Activated T-cell treated with anti-CD3 and anti-CD28 coated beads for 48 hours (primary cell): ENCODE measurements at places on chromosomes 7 and 10.
A peak's percentile ranks its signal among the peaks of the same experiment; 100 is the strongest.

DNA sequence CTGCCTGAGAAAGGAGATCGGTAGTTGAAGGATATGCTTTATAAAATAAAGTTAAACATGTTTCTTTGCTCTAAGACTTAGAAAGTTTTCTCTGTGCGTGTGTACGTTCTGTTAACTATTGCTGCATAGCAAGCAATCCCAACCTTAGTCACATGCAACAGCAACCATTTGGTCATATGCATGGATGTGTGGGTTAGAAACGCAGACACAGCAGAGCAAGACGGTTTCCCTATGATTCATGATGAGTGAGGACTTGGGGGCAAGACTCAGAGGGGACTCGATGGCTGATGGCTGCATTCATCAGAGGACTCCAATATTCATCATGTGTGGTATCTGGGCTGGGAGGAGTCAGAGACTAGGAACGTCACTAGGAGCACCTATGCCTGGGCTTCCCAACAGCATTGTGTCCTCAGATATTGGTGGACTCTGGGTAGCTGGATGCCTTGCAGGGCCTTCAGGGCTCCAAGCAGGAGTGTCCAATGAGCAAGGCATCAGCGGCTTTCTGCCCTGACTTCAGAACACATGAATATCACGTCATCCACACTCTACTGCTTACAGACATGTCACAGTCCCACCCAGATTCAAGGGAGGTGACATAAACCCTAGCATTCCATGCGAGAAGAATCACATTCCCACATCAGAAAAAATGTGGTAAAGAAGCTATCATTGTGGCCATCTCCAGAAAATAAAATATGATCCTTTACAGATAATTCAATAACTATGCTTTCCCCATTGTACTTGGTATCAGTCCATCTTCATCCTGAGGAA lies 731.2 kb downstream of the TNS3 start:
- DNase-seq, result no peak

- DNase-seq, result no peak
Observed at GRCh38 chr7:159147246-159147645, 2.6 kb upstream of the VIPR2 start.

DNA sequence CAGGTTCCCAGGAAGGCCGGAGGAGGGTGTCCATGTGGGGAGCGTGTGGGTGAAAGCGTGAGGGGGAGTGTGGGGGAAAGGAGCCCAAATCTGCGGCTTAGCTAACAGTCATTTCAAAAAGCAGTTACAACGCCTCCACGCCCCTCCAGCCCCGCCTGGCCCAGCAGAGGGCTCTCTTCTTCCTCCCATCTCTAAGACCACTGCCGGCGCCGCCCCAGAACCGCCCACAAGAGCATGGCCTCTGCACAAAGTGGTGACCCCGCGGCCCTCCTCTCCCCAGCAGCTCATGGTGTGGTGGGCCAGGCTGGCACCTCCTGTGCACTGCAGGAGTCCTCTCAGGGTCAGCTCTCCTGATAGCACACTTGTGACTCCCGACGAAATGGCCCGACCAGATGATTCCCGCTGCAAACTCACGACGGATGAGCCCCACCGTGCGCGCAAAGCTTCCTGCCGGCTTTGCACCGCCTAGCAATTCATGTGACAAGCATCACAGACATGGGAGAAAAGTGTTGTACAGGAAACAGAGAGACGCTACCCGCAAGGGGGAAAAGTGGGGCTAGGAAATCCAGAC lies 12.4 kb upstream of the HUS1 start:
- DNase-seq, result peak; percentile 75

DNA sequence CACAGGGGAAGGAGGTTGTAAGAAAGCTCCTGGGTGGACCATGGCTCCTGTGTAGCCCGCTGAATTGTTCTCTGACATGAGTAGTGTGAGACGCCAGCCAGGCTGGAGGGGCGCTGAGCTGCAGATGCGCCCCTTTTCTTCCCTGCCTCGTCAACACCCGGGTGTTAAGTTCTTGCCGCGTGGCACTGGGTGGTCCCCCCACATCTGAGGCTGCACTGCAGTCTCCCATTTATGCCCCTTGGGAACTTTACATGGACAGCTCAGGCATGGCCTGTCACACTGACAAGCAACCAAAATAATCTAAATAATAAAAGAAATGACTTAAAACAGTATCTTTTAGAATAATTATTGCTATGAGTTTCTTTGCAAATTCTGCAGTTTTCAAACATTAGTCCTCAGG lies 34.6 kb upstream of the HSPA12A start:
- no peak for DNase-seq

GRCh38 chr7:135713836-135714470 lies 14.0 kb downstream of the SLC13A4 start:
- DNase-seq, result no peak

- no peak for DNase-seq
Observed at GRCh38 chr7:133386205-133386604, 133.3 kb downstream of the EXOC4 start.

GRCh38 chr10:86586516-86586915 lies 64.9 kb upstream of the WAPL start:
- DNase-seq, result no peak

DNA sequence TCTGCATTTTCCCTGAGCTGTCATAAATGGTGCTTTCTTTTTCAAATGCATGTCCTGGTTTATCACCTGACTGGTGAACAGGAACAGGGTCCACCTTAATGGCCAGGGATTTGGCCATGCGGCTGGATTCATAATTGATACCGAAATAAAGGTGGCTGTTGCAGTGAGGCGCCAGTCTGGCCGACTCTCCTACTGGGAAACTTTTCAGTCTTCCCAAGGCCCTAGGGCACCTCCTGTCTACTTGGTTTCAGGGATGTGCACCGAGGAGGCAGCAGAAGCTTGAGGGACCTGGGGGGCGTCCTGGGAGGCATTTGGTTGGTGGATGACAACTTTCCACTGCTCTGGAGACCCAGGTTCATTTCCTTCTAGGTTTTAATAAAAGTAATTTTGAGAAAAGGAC lies 46.4 kb upstream of the FIGNL1 start:
- no peak for DNase-seq

- DNase-seq, result no peak
Observed at GRCh38 chr10:27157150-27157549, 2.0 kb downstream of the MASTL start.

DNA sequence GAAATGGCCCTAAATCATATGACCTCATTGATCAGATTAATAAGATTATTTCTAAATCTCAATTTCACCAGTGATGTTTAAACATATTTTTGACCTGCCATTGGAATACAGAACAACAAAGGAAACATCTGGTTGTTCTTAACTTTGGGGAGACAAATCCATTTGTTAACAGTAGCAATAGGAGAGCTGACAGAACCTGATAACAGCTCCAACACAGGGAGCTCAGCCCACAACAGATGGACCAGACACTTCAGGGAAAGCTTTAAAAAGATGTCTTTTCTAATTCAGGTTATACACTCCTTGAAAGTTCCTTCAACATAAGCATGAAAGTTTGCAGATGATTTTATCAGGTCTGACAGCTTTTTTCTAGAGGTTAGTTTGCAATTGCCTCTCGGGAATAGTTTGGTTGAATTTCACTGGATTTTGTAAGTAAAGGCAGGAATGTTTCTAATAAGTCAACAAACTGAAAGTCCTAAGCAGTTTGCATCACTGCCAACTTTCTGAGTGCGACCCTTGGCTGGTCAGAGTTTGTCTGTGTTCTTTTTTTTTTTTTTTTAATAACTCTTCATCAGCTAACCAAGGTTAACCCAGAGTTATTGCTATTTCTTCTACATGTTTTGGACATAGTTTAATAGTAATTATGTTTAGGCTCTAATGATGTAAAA lies 6.5 kb upstream of the MET start:
- no peak for DNase-seq

DNA sequence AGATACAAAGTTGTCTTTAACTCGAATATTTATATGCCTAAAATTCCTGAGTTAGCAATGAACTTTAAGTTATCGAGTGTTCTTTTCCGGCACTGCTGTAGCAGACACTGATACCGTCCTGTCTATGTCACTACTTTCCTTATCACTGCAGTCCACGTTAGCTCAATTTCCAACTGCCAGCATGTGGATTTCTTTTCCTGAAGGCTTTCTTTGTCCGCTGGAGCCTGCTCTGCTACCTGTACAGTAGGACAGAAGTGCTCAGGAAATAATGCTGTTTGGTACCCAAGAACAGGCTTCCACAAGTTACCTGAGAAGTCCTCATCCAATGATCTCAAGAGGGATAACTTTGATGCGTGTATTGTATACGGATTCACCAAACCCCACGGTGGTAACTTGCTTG lies 329.4 kb downstream of the NXPH1 start:
- DNase-seq, result no peak

DNA sequence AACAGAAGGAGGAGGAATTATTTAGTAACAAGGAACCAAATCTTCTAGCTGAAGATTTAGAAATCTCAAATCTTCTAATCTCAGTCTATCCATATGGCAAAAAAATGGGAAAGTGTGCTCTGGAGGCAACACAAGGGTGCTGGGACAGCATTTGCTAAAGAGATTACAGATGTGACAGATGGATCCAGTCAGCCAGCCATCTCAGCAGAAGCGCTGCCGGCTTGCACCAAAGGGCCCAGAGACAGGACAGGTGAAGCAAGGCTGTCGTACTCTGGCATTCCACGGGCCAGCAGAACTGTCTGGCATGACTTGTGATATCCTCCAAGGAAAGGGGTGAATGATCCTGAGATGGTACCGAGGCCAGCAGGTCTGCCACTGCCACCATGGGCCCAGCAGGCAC lies 45.7 kb upstream of the GJD4 start:
- no peak for DNase-seq

DNA sequence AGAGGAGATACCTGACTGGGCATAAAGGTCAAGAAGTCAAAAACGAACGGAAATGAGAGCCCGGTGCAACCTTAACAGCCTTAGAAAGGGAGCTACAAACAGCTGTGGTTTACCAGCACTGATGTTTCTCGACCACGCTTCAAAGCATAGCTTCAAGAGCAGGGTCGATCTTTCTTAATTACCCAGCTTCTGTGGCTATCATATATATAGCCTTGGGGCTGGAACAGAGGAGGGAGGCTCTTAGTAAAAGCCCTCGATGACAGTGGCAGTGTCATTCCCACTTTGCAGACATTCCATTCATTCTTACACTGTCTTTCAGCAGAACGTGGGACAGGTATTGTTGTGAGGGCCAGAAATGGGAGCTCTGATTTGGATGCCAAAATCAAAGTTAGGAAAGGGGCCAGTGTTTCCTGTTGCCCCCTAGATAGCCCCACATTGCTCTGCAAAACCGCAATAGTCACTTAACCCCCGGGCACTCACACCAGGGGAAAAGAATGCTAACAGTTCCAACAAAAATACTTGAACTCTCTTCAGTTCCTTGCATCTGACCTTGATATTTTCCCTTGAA lies 141.5 kb downstream of the MTPAP start:
- DNase-seq, result no peak

GRCh38 chr7:71871446-71871845 lies 540.7 kb downstream of the CALN1 start:
- DNase-seq, result no peak

DNA sequence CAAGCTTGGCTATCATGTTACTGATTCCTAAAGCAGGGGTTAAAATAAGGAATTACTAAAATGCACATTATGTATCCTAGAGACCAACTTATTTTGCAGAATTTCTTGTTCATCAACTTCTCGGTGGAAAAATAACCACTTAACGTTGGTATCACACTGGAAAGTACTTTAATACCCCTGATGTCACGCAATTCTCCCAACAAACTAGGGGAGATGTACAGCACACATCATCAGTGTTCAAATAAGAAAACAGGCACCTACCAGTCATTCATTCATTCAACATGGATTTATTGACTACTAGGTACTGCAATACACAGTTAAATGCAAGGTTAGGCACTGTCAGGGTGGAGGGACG lies 648 bp downstream of the HUS1 start:
- DNase-seq, result no peak

DNA sequence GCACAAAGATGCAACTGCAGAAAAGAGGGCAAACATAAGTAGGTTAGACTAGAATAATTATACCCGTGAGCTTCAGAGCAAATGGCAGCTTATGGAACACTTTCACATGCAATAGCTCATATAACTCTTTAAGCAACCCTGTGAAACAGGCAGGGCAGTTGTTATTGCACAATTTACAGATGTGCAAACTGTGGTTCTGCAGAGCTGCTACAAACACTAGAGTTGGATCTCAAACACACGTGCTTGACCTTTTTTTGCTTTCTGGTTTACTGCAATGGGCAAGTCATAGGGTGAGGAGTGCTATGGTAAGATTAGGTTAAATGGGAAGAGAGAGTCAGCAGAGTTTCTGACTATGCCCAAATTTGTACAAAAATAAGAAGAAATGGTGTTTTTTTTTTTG lies 610.8 kb downstream of the GATA3 start:
- no peak for DNase-seq

- no peak for DNase-seq
Observed at GRCh38 chr7:135728136-135728669, at the start of gene SLC13A4. TSS of gene SLC13A4 (minus strand) at chr7:135728186. CDS start at chr7:135727496, 690 bp downstream.

DNA sequence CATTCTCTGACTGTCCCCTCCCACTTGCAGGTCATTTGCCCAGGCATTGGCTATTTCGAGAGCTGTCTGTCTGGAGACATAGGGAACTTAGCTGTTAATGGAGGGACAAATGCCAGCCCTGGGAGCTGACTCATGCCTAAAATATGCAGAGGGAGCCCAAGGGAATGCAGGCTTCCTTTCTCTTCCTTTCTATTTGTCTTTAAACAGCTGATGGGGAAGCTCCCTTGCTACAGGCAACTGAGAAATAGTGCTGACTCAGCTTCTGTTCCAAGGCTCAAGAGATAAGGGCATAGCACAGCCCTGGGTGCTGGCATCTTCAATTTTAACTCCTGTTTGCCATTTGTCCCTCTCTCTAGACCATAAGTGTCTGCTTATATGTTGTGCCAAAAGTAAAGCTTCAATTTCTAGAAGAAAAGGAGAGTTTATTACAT lies 82.7 kb upstream of the C1GALT1 start:
- DNase-seq, result no peak

GRCh38 chr10:88118729-88119128 lies 255.3 kb downstream of the PTEN start:
- DNase-seq, result no peak

- DNase-seq, result no peak
Observed at GRCh38 chr7:128948976-128949760, 11.4 kb downstream of the IRF5 start.

- DNase-seq, result no peak
Observed at GRCh38 chr7:120089968-120090367, 183.0 kb upstream of the KCND2 start.
